ENCODE measurements at places on chromosomes 12 and 14. TPM values are rescaled to one million over a fixed set of nuclear protein-coding genes. Genes with fewer than 3 reads are reported as not detected.

DYRK2 gene
- 140 TPM for total RNA-seq

TSPAN9 gene
- total RNA-seq: 8.4 TPM

GRCh38 chr14:104372390-104373054 lies 207.0 kb upstream of the C14orf180 start:
- no peak for DNase-seq

- no peak for DNase-seq
These were observed 343.0 kb downstream of the RGS6 start for GRCh38 chr14:72275242-72275641.

DNA sequence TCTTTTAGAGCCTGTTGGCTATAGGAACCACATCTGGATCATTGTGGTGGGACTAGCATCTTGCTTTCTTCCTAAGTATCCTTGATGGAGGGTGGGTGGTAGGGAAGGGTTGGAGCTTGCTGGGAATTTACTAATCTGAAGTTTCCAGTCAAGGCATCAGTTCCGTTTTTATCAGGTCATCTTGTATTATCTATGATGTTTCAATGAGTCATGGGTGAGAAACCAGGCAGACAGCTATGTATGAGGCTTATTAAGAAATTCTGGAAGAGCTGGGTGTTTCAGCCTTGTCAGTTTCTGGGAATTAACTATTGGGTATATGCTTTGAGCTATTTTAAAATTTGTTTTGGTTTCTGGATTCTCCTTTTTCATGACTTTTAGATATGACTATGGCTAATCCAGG lies 11.3 kb downstream of the TSFM start:
- no peak for DNase-seq

GRCh38 chr14:20998674-20999366 lies at the start of gene SLC39A2:
SLC39A2 (plus strand) TSS chr14:20999293; CDS start chr14:20999447, 154 bp downstream.
- DNase-seq: no peak

- no peak for DNase-seq
These were observed 381.9 kb upstream of the RGS6 start for GRCh38 chr14:71550367-71550766.

Measured in occipital lobe (tissue), 3 donors.